ENCODE measurements at places on chromosomes 6 and 20.

DNA sequence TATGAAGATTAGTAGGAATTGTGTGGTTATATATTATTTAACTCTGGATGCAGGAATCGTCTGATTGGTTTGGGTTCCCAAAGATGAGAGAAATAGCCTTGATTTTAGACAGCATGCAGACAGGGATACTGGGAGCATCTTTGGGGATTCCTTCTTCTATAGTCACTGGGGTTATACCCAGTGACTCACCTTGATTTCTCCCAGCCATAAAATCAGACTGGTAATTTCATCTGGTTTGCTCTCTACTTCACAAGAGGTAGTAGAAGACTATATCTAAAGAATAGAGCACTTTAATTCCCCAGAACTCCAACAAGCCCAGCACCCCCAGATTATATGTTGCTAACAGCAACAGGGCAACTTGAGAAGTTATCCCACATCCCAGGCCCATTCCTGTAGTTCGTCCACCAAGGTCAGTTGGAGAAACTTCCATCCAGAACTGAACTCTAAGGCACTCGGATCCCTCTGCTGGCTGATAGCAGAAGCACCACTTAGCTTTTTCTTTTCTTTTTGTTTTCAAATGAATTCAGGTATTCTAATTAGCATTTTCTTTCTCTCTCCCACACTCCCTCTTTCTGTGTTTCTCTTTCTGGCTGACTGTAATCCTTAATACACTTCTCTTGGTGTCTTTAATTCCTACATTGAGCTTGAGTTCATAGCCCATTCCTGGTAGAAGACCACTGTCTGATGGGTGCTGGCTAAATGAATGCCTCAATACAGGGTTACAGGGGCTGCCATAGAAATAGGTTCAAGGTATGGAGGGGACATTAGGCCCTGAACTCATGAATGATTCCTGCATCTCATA is 20.4 kb upstream of the EFHC1 start:
- DNase-seq = no peak

DNA sequence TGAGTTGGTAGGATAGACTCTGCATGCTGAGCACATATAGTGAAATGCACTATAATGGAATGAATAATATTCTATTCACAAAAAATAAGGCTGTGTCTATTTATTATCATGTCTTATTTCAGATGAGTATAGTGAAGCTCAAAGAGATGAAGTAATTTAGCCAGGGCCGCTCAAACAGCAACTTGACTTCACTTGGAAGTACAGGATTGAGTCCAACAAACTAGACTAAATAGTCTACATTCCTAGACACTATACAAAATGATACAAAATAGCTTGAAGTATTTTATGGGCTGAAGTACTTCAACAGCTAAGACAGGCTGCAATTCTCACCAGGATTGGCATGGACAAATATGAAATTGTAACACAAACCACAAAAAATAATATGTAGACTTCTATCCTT is 144.5 kb upstream of the DST start:
- DNase-seq = no peak

GRCh38 chr6:21781128-21781527 is 187.6 kb downstream of the SOX4 start:
- DNase-seq = no peak

DNA sequence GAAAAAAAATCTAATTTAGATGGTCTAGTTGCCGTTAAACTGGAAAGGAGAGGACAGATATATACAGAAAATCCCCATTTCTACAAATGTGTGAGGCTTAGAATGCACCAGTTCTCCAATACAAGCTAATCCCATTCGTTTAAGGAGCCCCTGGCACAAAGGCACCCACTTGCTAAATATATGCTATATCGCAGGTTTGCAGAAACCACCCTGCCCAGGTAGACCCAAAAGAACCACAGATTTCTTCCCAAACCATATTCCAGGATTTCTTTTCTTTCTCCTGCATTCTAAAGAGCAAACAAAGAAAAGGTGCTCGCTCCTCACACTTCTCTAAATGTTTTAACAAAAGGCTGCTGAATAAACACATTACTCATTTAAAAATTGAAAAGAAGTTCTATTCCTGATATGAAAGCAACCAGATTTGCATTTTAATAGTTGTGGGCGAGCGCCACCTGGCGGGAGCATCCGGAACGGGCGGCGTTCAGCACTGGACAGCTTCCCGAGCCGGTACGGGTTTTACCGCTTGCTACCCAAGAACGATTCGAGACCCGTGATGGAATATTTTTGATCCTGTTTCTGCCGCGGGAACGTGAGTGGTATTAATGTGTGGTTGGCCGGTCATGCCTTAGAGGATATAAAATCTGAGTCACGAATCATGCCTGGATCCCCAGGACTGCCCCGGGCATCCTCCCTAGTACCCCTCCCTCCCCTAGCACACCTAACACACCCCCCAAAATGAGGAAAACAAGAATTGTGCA is 2.1 kb downstream of the PTPRT start:
- DNase-seq = peak; percentile 16

DNA sequence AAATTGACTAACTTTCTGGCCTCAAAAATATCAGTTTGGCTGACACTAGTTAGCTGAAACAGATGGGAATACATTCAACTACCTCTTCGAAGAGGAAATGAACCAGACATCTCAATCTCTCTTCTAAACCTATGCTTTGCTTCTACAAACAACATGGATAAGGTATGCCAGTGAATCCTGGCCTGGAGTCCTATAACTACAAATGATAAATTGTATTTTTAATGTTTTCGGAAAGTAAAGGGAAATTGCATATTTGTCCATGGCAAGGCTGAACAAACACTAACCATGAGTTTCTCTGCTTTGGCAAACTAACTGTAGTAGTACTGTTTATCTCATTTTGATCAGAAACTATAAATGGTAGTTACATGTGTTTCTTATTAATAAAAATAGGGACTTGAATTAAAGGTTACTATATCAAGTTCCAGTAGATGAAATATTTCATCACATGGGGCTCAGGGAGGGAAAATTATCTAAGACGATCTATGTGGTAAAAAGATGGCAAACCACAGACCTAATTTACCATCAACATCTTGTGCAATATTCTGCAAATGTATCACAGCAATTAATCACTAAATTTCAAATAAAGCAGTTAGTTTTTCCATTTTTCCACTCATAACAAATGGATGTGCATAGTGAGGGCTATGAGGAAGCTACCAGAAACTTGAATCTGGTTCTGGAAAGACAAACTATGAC is 76.8 kb downstream of the COL12A1 start:
- DNase-seq = no peak

DNA sequence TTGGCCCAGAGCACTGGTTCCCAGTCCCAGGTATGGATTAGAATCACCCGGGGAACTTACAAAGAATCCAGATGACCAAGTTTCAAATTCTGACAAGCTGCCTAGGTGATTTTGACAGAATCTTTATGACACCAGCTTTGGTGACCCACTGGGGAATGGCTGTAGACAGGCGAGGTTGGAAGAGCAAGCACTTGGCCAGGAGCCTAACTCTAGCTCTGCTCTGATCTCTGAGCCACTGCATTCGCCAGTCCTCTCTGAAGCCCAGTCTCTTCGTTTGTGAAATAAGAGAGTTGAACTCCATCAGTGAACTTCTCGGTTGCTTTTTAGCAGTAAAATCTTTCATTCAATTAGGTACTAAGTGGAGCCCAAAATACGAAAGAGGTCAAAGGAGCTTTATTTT is 161.2 kb downstream of the VEGFA start:
- DNase-seq = no peak

GRCh38 chr6:147037881-147038280 is 166.3 kb upstream of the STXBP5 start:
- DNase-seq = no peak

GRCh38 chr20:49890471-49891361 is 24.6 kb downstream of the SPATA2 start:
- no peak for DNase-seq

DNA sequence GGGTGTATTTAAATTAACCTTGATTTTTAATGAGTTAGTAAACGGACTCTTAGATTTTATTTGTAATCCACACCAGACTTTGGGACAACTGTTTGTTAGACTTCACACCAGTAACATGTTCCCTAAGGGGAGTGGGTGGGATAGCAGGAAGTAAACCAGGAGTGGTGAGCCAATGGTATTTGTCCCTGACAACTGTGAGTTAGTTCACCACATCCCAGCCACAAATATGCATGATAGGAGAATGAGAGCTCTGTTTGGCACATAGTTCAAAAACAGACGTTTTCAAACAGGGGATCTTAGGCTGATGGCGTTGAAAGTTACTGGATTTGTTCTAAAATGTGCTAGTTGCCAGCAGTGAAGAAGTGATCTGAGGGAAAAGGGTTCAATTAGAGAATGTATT is 18.7 kb upstream of the COL10A1 start:
- DNase-seq = no peak

Data from activated CD4-positive, alpha-beta T cell treated with anti-CD3 and anti-CD28 coated beads for 1 hour (primary cell).